Amniotic stem cell (primary cell): ENCODE measurements at places on chromosomes 11 and 22.

- DNase-seq: no peak
Measured at GRCh38 chr22:49720279-49720959, 107.3 kb downstream of the BRD1 start.

DNA sequence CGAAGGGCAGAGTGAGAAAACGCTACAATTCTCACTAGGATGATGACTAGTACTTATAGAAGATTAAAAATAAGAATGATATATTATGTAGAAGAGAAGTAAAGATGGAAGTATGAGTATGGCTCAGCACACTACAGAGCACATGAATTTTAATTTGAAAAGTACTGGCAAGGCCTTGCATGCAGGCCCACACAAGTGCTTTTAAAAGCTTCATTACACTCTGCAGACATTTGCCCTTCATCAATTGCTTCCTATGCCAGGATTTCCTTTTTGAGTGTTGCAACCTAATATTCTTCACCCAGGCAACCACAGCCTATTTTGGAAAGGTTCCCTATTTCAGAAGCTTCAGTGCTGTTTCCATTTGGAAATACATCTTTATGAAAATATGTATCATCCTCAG is 81.1 kb downstream of the LARGE2 start:
- DNase-seq: no peak

DNA sequence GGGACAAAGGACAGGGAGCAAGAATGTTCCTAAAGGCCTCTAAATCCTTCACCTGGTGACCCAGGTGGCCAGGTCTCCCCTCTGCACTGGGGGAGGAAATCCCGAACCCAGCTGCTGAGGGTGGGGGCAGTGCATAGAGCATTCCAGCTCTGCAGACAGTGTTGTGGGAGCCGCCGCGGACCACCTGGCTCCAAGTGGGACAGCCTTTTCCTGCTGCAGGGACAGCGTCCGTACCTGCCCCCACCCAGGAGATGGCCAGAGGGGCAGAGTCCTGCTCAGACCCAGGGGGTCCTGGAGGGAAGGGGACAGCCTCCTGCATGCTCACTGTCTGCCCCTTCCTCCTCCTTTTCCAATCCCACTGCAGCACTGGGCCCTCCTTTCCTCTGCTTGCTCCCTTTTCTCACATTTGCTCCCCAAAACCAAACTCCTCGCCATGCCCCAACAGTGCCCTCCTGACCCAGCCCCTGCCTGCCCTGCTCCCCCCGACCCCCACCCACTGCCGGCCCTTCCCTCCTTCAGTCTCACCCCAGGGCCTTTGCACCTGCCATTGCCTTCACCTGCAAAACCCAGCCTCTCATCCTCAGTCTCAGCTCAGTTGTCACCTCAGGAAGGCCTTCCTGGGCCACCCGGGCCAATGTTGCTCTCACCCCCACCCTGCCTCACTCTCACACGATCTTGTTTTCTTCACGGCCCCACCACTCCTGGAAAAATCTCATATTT is 12.8 kb downstream of the PNPLA5 start:
- no peak for DNase-seq

DNA sequence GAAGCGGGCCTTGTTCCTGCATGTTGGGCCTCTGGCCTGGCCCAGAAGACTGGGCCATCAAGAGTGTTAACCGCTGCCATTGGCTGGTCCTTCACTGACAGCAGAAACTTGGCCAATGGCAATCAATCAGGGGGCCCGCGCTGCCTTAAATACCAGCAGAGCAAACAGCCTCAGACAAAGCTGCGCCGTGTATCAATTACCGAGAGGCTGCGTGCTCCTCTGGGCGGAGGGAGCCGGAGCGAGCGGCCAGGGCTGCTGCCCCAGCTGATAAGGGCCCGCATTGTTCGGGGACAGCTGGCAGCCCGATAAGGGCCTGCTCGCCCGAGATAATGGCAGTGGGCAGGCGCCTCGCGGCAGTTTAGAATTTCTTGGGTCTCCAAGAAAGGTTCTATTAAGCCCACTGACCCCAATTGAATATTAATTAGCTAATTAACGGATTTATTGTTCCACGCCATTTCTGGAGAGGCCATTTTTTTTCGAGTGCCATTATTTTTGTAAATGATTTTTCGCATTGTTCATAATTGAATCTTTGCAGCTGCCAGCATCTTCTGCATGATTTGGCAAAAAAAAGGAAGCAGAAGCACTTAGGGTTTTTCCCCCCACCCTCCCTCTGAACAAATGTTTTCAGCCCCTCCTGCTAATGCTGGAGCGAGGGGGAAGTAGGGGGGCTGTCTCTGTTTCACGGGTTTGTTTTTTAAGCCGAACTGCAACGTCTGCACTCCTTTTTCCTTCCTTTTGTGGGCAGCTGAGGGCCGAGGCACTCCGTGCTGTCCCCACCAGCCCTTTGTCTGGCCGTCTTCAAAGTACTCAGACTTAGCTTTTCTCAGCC is 37.6 kb upstream of the RIC3 start:
- no peak for DNase-seq

GRCh38 chr22:39748877-39749276 is 144.7 kb downstream of the ENTHD1 start:
- DNase-seq: no peak

GRCh38 chr11:13053255-13053917 is 44.3 kb downstream of the RASSF10 start:
- no peak for DNase-seq

DNA sequence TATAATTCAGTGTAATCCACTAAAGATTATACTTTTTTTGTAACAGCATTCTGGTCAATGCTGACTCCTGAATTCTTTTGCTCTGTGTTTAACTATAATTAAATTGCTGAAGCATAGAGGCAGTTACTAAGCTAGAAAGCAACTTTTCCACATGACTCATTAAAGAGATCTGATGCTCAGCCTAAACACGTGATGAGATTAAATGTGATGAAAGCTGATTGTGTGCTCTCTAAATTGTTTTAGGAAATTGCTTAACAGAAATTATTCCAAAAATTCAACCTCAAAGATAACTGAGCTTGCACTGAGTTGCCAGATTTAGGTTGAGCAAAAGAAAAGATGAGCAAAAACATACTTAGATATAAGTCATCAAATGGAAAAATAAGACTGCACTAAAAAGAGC is 1033.6 kb downstream of the FAM181B start:
- no peak for DNase-seq

GRCh38 chr11:94111241-94111640 is 17.4 kb upstream of the PANX1 start:
- DNase-seq: no peak

DNA sequence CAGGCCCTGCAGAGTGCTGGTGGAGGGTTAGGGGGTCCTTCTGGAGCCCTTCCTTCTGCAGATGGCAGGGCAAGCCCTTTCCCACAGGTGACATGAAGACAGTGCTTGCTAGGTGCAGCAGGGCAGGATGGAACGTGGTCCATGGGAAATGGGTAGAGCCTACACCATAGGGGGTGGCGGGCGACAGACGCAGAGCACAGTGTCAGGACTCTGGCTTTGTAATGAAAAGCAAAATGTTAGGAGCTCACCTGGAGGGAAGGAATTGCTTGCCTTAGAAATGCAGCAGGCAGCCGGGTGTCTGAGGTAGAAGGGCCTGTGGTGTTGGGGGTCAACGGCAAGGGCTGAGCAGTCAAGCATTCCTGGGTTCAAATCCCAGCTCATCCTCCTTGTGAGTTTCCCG is 54.9 kb downstream of the ARHGAP8 start:
- no peak for DNase-seq

- no peak for DNase-seq
Measured at GRCh38 chr22:31241200-31241599, 29.1 kb downstream of the LIMK2 start.
